M059J (cell line): ENCODE measurements at places on chromosomes 12 and 14. TPM values are rescaled to one million over a fixed set of nuclear protein-coding genes. Genes with fewer than 3 reads are reported as not detected.

The IGF1 gene
- total RNA-seq, result not detected in 2 replicates

DNA sequence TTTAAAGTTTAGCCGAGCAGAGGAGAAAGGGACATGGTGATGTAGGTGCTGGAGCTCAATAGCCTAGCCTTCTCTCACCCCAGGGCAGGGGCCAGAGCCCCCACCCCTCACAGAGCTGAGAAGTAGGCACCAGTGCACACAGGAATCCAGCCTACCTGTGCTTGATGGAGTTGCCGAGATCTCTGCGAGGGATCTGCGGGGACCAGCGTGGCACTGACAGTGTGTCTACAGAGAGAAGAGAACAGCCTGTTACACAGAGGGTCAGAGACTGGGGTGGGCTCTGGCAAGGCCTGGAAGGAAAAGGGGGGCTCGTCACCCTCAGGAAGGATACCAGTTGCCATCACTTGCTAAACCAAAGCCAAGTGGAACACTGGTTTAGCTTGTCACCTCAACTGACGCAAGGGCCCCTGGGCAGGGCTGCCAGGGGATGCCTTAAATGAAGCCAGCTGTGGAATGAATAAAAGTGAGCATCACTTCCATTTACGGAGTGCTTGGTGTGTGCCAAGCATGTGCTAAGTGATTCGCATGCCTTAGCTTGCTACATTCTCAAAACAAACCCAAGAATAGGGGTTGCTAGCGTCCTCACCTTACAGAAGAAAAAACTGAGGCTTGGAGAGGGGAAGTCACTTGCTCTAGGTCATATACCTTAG, 220.8 kb upstream of the NOS1 start:
- DNase-seq, result no peak

- no peak for DNase-seq
These were observed 352 bp downstream of the PLXNC1 start for GRCh38 chr12:94148739-94149118.

- DNase-seq, result no peak
These were observed 157.4 kb upstream of the C14orf180 start for GRCh38 chr14:104421892-104422828.

- no peak for DNase-seq
These were observed 499.7 kb downstream of the TMTC2 start for GRCh38 chr12:83186419-83186818.

GRCh38 chr14:90551070-90551704, 154.4 kb downstream of the CALM1 start:
- DNase-seq, result no peak

The GYS2 gene
- not detected in 2 replicates for total RNA-seq

- DNase-seq, result peak; percentile 60
These were observed 1.9 kb downstream of the BMP4 start for GRCh38 chr14:53954551-53955228.

The CD163 gene
- not detected in 2 replicates for total RNA-seq

GRCh38 chr12:69834576-69834975, 9.5 kb downstream of the MYRFL start:
- no peak for DNase-seq

GRCh38 chr12:70028918-70029317, 203.9 kb downstream of the MYRFL start:
- no peak for DNase-seq

DNA sequence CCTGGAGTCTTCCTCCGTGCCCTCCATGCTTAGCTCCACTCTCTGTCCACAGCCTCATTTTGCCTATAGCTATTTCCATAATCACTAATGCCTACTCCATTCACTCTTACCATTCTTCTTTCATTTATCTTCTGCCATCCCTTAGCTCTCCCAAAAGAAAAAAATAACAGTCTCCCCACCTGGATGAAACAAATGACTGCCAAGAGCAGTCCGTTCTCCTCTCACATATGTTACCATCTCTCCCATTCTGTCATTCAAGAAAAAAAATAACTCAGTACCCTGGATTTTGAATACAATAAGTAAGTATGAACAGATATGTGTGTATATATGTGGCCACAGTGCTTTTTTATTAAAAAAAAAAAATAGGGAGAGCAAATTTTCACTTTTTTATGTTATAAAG, 13.2 kb downstream of the DUSP16 start:
- DNase-seq, result no peak

GRCh38 chr14:102229739-102230092, 75.2 kb downstream of the MOK start:
- no peak for DNase-seq

DNA sequence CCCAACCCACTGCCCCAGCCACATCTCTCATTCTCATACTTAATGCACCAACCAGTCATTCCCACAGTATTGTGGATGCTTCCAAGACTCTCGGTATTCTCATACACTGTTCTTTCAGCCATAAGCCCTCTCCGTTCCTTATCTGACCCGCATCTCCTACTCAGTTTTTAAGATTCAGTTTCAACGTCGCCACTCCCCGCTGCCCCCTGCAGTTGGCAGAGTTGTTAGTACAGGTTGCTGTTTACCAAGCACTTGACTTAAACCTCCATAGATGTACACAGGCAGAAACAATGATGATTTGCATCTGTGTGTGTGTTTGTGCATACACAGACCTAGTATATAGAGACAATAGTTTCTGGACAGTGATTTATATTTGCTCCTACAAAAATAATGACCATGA, 40.2 kb downstream of the PAH start:
- no peak for DNase-seq

- no peak for DNase-seq
These were observed at the start of gene PDE6H for GRCh38 chr12:14972816-14973215. Gene PDE6H (plus strand): TSS chr12:14973042. CDS start chr12:14978013, 4,971 bp downstream.

GRCh38 chr12:120358412-120359100, 10.4 kb downstream of the MSI1 start:
- no peak for DNase-seq

- peak; percentile 73 for DNase-seq
These were observed 7.4 kb upstream of the HOXC11 start for GRCh38 chr12:53965281-53966084.

DNA sequence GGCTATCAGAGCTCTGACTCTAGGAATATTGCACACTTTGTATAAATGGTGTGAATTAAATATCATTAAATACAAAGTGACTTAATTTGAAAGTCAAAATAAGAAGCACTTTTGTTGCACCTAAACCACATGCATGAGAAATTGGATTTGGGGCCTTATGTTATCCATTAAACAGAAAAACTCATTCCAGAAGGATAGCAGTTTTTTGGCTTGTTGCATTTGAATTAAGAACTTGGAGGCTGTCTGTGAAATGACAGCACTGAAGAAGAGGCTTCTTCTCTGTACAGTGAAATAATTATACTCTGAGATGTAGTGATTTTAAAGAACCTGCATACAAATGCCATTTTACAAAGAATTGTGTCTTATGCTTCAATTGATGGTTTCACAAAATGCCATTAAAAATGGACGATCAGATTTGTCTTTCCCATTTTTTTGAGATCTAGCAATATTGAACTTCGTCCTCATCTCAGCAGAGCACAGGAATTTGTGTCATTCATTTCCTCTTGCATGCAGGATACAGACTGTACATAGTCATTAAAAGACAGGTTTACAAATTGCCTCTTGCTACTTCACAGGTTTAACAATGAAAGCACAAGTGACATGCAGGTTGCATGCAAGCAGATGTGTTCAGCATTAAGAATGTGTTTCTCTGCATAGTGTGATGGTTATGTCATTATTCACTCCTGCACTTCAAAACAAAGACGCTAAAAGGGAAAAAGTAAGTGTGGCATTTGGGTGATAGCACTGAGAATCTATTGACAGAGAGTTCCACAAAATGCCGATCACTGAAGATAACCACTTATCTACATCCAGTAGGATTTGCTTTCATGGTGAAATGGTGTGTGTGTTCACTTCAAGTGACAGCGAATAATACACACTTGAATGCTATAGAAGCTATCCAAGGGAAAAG, 35.9 kb upstream of the PYGL start:
- DNase-seq, result no peak

The ATG2B gene
- total RNA-seq, result 3.3 and 7.6 TPM in 2 replicates

DNA sequence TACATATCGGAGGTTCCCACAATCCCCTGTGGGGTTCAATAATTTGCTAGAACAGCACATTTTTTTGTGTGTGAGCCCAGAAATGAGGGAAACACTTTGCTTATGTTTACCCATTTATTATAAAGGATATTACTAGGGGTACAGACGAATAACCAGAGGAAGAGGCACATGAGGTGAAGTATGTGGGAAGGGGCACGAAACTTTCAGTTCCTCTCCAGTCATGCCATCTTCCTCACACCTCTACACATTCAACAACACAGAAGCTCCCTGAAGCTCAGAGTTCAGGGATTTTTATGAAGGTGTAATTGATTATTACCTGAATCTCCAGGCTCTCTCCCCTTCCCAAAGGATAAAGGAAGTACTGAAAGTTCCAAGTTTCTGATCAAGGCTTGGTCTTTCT, 30.2 kb upstream of the DYRK2 start:
- DNase-seq, result no peak

GRCh38 chr12:104682790-104683279, 226.1 kb downstream of the CHST11 start:
- DNase-seq, result no peak

DNA sequence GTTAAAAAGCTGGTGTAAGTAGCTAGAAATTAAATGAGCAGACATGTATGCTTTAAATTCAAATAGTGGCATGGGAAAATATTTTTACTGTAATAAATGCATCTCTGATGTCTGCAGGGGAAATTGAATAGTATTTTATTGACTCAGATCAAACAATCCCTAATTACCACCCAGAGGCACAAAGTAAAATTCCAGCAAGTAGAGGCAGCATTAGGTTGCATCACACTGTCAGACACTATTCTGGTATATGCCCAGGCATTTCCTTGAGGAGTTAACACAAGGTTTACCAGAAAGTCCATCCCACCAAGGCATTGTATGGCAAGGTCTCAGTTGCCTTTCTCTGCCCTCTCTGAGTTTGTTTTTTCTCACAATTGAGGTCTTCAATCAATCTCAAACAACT, 201.6 kb upstream of the KITLG start:
- no peak for DNase-seq

DNA sequence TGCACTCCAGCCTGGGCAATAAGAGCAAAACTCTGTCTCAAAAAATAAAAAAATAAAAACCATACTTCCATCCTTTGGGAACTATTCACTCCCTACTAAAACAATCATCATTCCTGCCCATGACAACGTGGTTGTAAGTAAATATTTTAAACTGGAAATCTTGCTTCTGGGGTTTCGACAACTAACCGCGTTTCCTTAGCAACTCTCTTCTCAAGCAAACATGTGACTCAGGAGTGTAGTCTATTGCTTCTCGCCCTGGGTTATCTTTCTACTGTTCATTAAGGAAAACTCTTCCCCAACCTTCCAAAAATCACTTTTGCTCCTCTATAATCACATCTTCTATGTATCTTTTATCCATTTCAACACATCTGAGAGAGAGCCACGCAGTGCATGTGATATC, 21.8 kb downstream of the APPL2 start:
- DNase-seq, result peak; percentile 65

The PLD4 gene
- total RNA-seq, result not detected in 2 replicates

- DNase-seq, result no peak
These were observed 245.4 kb downstream of the DIO2 start for GRCh38 chr14:79965896-79966295.

DNA sequence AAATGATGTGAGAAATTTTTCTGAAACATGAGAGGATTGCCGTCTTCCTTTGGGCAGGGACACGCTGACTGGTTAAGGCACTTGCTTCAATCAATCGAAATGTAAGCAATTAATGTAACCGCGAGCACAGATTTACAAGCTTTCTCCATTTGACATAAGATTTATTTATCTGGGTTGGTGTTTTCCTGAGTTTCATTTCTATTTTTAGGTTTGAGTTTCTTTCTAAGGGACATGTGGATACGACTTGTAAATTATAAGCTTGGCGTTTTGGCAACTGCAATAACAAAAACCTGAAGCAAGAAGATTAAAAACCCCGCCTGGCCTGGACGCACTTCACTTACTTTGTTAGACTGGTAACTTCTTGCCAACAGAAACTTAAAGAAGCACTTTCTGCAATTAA, 20.3 kb upstream of the SINHCAF start:
- no peak for DNase-seq

The SERPINA3 gene
- total RNA-seq, result 0.07 and 0.15 TPM in 2 replicates

The RD3L gene
- not detected in 2 replicates for total RNA-seq

DNA sequence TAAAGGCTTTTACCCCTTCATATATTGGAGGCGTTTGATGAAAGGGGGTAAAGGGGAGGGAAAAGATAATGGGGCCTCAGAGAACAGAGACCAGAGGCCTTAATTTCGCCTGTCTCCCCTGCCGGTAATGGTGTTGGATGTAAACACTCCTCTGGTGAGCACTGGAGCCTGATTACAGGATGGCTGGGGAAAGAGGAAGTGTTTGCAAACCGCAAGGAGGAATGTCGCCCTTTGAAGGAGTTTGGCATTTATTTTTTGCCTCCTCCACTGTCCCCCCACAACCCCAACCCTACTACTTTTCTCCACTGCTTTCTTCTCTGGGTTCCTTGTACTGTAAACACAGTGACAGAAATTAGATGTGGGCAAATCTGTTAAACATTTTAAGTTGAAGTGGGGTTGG, 211.9 kb upstream of the TBX3 start:
- peak; percentile 80 for DNase-seq

The DLK1 gene
- not detected in 2 replicates for total RNA-seq

- no peak for DNase-seq
These were observed at the start of gene WNT1 for GRCh38 chr12:48978291-48978740. Gene WNT1 (plus strand): TSS chr12:48978322. CDS start chr12:48978651, 329 bp downstream.

The TAS2R46 gene
- not detected in 2 replicates for total RNA-seq

The RAPGEF3 gene
- total RNA-seq, result 1.2 and 2.6 TPM in 2 replicates

DNA sequence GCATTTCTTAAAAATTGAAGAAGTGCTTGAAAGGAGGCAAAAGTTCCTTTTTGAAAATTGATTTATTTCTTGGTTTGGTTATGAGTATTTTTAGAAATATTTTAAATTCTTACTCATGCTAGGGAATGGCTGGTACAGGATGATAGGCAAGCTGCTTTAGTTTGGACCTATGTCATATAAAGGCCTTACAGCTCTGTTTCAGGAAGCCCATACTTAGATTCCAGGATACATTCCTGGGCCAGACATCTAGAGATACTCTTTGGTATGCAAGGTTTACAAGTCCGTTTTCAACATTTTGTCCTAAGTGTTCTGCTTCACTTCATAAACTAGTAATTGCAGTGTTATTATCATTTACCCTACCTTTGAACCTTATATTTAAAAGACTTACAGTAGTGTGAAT, 186.8 kb downstream of the FUT8 start:
- peak; percentile 9 for DNase-seq

GRCh38 chr14:43135877-43136411, 1371.1 kb downstream of the FSCB start:
- no peak for DNase-seq

The NTF3 gene
- 1.5 and 1.7 TPM in 2 replicates for total RNA-seq

DNA sequence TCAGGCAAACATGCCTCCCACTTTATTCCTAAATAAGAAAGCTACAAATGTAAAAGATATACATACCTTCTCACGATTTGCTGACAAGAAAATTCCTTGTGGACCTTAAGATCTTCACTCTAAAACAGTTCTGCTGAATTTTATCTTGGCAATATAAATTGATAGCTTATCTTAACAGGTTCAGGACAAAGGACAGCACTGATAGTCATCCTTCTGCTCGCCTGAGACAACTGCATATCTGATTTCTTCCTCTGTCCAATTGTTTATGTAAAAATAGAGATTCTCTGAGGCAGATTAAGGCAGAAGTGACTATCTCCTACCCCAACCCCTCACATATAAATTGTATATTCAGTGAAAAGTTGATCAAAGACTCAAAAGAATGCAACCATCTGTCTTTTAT, 44.9 kb downstream of the CAPZA3 start:
- peak; percentile 8 for DNase-seq
